Transverse colon (tissue), 4 donors: ENCODE measurements at places on chromosomes 1 and 21.

- DNase-seq, result no peak
Observed at GRCh38 chr21:42925114-42925926, at the start of gene ERVH48-1. Gene ERVH48-1, minus strand, starts transcription at chr21:42925630. Its CDS starts 6,624 bp downstream, at chr21:42919006.

DNA sequence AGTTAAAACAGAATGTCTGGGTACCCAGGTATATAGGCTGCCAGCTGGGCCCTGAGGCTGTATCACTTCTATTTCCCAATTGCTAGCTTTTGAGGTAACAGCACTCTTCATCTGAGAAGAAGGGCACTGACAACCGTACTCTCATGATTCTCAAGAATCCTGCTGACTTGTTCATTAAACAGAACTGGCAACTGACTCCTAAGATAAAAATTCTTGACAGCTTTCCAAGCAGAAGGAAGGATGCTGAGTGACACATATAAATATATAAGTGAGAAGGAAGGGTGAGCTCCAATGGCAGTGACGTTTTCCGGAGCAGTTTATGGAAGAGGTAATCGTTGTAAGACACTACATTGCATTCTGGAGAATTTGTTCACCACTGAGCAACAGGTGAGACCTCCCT, 48.1 kb upstream of the NRIP1 start:
- DNase-seq, result no peak

GRCh38 chr1:34865981-34866761, 6.6 kb upstream of the SMIM12 start:
- DNase-seq, result peak; percentile 92

DNA sequence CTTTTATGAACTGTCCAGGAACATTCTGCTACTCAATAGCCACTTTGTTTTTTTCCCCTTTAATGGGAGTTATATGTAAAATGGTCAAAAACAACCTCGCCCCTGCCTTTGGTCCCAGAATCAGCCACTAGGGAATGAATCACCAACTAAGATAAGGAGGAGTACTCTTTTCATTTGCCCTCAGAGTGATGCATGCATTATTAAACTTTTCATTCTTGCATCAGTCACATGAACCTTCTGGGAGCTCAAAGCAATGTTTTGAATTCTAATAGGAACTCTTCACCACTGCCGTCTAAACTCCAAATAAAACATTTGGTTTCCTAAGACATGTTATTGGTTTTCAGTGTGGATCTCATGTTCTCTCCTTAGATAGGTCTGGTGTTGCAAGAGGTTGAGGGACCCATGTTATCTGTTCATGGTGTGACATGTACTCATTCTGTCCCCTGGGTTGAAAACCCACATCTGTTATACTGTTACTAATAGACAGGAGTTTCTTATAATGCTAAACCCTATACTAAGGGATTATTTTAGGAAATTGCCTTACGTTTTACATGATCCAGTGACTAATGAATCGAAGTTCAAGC, 17.8 kb upstream of the HSD17B7 start:
- no peak for DNase-seq

DNA sequence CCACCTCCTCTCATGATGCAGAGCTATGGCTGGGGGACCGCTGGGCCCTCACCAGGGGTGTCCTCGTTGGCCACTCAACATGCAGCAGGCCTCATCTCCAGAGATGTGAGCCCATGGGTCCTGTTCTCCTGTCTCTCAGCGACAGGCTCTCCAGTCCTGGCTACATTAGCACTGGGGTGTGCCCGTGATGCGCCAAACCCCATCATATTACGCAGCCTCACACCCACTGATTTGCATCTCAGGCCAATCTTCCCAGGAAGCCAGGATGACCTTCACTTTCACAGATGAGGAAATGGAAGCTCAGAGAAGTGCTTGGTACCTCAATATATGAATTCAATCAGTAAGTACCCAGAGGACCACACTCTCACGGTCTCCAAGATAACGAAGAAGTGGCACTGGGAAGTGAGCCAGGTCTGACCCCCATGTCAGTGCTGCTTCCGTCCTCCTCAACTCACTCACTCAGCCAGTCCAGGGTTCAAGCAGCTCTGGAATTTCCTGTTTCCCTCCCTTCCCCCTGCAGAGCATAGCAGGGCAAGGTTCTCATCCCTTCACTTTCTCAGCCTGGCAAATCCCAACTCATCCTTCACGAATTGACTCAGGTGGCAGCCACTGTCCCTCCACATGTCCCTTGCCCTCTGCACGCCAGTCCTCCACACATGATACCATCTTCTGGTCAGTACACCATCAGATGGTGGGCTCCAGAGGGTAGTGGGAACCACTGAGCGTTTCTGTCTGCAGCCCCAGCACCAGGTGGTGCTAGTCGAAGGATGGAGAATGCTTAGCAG, 28.9 kb upstream of the EVA1B start:
- DNase-seq, result no peak

- no peak for DNase-seq
Observed at GRCh38 chr1:178101266-178101630, 7.3 kb downstream of the RASAL2 start.

DNA sequence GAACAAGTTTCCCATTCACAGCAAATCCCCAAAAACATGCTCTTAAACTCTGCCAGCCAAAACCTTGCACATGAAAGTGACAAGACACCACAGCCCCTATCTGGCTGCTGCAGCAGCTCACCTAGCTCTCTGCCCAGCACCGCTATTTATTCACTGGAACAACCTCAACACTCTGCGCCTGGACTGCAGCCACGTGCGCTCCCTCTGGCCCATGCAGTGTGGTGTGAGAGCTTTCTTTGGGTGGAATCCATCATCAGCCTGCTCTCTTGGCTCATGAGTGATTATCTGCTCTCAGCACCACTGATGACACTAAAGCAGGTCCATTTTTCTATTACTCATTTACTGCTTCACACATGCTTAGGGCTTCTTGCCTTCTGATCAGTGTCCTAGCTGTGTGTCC, 11.4 kb downstream of the KCNJ6 start:
- no peak for DNase-seq

GRCh38 chr1:230768903-230769570, 21.8 kb downstream of the CAPN9 start:
- no peak for DNase-seq

- DNase-seq, result peak; percentile 72
Observed at GRCh38 chr1:25520446-25521061, 22.9 kb upstream of the LDLRAP1 start.

- no peak for DNase-seq
Observed at GRCh38 chr1:8600336-8600735, 217.1 kb downstream of the RERE start.

DNA sequence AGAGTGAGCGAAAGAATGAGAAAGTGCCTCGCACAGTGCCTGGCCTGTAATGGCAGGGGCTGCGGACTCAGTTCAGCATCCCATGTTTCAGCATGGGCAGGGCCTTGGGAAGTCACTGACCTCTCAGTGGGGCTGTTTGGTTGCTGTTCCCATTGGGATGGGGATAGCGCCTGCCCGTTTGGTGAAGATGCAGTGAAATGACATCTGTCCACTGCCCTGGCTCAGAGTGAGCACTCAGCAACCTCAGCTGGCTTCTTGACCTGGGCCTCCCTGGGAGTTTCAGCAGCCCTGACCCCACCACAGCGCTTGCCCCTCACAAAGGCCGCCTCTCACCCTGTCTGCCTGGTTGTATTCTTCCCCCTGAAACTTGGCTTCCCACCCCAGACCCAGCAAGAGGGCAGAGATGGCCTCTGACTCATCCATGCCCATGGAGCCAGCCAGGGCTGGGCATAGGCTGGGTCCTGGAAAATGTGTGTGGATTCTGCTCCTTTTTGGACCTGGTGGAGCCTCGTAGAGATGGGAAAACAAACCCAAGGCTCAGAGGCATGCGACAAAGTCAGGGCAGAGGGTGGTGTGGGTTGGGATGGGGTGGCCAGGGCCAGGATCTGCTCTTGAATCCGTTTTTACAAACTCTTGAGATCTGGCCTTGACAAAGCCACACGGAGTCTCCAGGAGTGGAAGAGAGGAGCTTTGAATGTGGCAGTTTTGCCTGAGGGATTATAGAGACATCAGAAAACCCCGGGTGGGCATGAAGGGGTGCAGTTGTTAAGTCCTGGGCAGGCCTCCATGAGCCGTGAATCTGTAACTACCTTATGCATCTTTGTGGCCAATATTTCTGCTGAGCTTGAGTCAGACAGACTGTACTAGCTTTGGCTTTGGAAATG, 1.2 kb downstream of the XKR8 start:
- DNase-seq, result peak; percentile 19

- peak; percentile 19 for DNase-seq
Observed at GRCh38 chr1:205396967-205397616, 24.8 kb downstream of the LEMD1 start.

- DNase-seq, result no peak
Observed at GRCh38 chr1:58786927-58787245, 3.0 kb upstream of the JUN start.

- DNase-seq, result peak; percentile 28
Observed at GRCh38 chr1:46043458-46044017, 88.9 kb downstream of the PIK3R3 start.

DNA sequence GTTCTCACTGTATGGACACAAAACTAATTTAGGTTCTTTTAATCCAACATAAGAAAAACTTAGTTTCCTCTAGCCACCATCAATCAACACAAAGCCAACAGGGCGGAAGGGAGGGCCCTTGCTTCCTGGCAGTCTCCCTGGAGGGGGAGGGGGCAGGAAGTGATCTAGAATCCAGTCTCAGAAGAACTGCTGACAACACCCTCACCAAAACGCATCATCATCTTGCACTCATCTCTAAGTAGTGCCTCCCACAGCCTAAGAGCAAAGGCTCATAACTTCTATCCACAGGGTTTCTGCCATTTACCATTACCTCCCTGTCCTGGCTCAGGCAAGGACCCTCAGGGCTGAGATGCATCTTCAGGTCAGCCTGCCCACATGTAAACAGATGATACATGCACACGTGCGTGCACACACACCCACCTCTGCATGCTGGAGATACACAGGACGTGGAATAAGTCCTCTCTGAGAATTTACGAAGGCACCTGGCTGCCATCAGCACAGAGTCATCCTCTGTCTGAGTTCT, 20.5 kb downstream of the HIVEP3 start:
- DNase-seq, result peak; percentile 45

DNA sequence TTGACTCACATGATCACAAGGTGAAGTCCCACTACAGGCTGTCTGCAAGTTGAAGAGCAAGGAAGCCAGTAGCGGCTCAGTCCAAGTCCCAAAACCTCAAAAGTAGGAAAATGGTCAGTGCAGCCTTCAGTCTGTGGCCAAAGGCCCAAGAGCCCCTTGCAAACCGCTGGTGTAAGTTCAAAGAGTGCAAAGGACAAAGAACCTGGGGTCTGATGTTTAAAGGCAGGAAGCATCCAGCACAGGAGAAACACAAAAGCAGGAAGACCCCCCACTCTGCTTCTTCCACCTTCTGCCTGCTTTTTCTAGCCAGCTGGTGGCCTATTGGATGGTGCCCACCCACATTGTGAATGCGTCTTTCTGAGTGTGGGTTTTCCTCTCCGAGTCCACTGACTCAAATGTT, 2222.6 kb downstream of the MRPL39 start:
- DNase-seq, result no peak

GRCh38 chr1:24914226-24915069, 15.6 kb downstream of the RUNX3 start:
- DNase-seq, result peak; percentile 57

GRCh38 chr21:44088401-44088780, 18.8 kb upstream of the PWP2 start:
- peak; percentile 83 for DNase-seq

DNA sequence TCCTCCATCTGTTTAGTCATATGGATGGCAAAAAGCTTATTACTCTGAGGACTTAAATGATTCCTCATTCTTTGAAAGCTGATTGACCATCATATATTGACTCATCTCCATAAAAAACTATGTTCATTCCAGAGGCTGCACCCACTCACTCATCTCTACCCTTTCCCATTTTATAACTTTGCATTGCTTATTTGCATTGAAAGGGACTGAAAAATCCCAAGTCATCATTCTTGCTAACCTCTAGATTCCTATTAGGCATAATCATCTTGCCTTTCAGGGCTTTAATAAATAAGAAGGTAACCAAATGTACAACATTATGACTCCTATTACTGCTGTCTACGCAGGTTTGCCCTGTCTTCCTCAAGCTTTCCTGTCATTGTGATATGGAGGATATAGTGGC, 1180.3 kb upstream of the B3GALT2 start:
- no peak for DNase-seq

DNA sequence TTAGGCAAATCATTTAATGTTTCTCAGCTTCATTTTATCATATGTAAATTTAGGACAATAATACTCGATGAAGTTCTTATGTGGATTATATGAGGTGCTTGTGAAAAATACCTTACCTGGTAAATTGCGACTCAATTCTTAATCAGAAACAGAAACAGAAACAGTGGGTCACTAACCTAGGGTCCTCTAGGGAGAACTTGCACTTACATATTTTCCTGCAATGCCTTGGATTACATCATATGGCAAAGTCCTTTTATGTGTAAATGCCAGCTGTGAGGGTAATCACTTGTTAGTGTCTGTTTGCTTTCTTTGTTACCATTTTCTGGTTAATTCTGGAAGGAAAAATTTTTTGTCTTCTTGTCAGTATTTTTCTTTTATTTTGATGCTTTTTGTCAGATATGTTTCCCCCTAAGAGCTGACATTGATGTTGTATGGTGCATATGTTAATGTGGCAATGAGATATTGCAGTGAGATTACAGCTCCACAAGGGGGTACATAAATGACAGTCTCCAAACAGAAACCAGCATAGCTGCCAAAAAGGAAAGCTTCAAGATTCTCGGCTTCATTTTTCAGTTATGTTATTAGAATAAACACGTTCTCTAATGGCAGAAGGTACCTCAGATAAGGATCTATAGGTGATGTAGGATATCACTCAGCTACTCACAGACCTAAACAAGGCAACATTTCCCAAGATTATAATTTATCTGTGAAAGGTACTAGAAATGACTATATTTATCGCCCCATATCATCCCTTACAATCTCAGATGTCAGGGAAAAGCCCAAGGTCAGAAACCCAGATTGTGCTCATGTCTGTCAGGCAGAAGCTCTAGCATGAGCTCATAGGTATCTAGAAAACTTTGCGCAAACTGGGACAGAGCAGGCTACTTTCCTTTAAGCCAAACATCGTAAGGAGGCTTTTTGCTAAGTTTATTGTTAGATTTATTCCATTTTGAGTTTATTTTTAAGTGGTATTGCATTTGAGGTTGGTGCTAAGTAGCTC, 119.9 kb downstream of the FASLG start:
- DNase-seq, result no peak

- peak; percentile 18 for DNase-seq
Observed at GRCh38 chr1:56644064-56644918, 823 bp upstream of the PRKAA2 start.

- no peak for DNase-seq
Observed at GRCh38 chr21:25313829-25314228, 293.5 kb downstream of the MRPL39 start.
